MM.1S (cell line): ENCODE measurements at places on chromosomes 3 and 15.

DNA sequence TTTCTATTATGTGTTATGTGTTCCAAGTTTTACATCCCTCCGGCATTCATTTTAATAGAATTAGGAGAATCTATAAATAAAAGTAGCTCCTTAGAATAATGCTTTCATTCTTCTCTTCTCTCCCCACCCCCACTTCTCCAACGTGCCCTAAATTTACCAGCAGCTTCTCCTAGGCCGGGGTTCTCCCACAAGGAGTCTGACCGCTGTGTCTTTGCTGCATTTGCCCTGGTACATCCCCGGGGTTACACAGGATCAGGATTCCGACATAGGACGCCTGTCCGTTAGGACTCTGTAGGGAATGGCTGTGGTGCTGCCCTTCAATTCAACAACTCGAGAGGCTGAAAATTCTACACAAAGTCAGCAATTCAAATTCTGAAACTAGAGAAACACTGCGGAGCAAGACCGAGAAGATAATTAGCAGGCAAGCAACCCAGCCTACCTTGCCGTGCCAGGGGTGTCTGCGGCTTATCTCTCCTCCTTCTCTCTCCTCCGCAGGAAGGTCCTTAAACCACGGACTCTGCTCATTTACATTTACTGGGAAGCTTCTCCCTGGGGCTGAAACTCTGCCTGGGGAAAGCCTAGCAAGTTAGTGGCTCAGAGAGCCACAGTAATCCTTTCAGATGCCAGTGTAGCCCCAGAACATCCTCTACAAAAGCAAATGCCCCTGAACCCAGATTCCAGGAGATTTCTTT lies 18.8 kb downstream of the PCSK6 start:
- DNase-seq, result no peak

DNA sequence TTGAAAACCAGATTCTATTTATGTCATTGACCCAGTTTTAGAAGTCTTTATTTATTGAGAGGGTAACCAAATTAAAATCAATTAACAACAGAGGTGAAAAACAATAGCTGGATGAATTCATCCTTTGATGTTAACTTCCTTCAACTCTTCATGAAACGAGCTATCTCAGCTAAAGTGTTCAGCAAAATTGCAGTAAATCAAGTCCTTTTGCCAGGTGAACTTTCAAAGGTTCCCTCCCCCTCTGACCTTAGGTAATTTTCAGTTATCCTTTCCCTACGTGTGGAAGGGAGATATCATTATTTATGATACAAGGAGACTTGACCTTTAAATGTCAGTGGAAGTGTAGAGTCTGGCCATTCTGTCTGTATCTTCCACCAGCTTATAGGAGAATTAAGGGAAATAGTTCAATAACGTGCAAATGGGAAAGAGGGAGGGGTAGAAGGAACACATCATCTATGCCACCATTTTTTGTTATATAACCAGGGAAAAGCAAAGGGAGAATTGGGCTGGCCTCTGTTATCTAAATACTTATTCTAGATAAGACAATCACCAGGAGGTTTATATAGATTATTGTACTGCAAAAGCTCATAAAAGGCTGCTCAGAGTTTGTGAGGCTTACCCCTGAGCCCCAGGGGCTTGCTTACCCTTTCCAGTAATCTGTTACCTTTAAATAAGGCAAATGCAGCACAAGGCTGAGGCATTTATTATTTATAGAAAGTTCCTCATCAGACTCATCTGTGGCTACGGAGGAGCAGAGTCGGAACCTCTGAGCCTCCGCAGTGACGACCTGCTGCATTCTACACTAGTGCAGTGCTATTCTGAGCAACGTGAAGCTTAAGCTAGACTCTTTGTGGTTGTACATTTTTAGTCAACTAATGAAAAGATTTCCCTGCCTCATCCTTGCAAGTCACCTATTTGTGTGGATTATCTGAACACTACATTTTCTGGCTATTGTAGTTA lies 97.7 kb upstream of the ZBED2 start:
- no peak for DNase-seq

GRCh38 chr15:52146776-52147175 lies 34.2 kb upstream of the BCL2L10 start:
- DNase-seq, result no peak

GRCh38 chr3:34882764-34883163 lies 756.6 kb upstream of the ARPP21 start:
- DNase-seq, result no peak

DNA sequence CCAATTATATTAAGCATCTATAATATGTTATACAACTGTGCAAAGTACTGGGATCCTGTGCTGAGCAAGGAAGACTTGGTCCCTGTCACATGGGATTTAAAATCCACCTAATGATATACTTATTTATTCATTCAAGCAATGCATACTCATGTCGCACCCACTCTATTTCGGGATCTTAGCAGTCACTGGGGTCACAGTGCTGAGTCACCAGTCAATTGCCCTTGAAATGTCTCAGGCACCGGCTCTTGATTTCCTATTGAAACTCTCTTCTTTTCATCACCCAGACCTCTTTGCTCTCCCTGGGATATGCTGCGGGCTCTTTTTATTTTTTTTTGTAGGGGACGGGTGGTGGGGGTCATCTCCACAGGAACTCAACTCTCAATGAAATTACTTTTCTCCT lies 194.5 kb upstream of the GAP43 start:
- no peak for DNase-seq

- DNase-seq, result no peak
These were observed 7.6 kb downstream of the NMNAT3 start for GRCh38 chr3:139670196-139670595.

- peak; percentile 65 for DNase-seq
These were observed 3.7 kb downstream of the HRG start for GRCh38 chr3:186669378-186670084.

DNA sequence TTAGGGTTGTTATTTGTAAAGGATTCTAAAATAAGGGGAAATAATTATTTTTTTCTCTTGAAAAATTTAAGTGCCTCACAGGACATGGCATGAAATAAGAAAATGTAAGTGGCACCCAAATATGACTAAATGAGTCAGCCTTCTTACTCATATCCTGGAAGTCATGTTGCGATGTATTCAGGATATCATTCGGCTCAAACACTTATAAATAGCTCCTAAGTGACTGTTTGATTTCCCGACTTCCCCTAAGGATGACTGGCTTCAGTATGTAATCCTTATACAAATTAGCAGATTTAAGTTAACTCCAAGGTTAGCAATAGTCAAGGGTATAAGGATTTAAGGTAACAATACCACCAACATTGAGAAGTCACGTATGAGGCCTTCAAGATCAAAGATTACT lies 57.3 kb upstream of the OSTN start:
- no peak for DNase-seq

DNA sequence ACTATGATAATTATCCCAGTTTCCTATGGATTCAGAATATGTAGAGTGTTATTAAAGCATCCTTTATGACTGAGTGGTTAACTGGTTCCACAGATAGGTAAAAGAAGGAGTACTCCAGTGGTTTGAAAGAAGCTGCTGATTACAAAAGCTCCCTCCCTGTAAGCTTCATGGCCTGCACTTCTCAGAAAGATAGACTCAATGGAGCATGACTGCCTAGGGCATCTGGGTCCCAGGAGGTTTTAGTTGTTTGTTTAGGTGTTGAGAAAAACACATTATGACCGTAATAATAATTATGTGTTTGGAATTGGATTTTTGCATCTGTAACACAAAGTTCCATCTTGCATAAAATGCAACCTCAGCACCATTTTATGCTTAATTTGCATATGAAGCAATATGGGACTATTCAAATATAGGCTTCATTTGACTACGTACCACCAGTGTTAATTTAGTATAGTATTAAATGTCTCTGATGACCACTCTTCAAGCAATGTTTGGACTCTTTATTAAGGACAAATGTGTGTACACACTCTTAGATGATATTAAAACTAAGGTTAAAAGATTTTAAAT lies 121.1 kb downstream of the ROBO2 start:
- no peak for DNase-seq
